ENCODE measurements at places on chromosomes 6 and 20. TPM values are rescaled to one million over a fixed set of nuclear protein-coding genes. Genes with fewer than 3 reads are reported as not detected.
A peak's percentile ranks its signal among the peaks of the same experiment; 100 is the strongest.

GRCh38 chr6:35054106-35054742, 86.9 kb downstream of the TCP11 start:
- peak overlapping the region; percentile 86 for H3K27ac ChIP-seq
- H3K4me1 ChIP-seq: peaks cover 21% of the 10 kb centered on the region
- no peak for DNase-seq
- H3K27me3 ChIP-seq: no peaks in the 10 kb centered on the region

- peaks cover 10% of the 10 kb centered on the region for H3K36me3 ChIP-seq
- peak overlapping the region; percentile 26 for H3K27ac ChIP-seq
- no peaks in the 10 kb centered on the region for H3K27me3 ChIP-seq
- no peak overlapping the region for H3K4me3 ChIP-seq
- peaks cover 17% of the 10 kb centered on the region for H3K4me1 ChIP-seq
- no peak for DNase-seq
Measured at GRCh38 chr20:37362821-37363220, 16.9 kb downstream of the SRC start.

DNA sequence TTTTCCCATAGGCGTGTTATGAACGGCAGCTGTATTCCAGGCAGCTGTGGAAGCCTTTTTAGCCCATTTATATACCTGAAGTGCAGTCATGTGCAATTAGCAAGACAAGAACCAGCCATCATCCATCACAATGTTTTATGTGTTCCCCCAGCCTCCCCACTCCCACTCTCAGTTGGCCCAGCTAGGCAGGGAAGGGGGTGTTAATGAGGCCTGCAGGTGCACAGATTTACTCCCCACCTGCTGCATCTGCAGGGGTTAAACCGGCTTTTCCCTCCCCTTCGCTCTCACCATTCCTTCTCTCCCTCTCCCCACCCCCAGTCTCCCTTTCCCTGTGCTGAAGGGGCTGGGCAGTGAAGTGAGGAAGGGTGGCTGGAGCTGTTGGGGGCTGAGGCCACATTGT, 149.8 kb upstream of the AKAP12 start:
- H3K27ac ChIP-seq: no peak overlapping the region
- DNase-seq: no peak
- no peak overlapping the region for H3K4me3 ChIP-seq
- H3K27me3 ChIP-seq: no peaks in the 10 kb centered on the region
- no peaks in the 10 kb centered on the region for H3K4me1 ChIP-seq

- no peaks in the 10 kb centered on the region for H3K36me3 ChIP-seq
- DNase-seq: no peak
- no peaks in the 10 kb centered on the region for H3K27me3 ChIP-seq
- H3K27ac ChIP-seq: no peak overlapping the region
Measured at GRCh38 chr6:155894262-155894661, 438.6 kb upstream of the NOX3 start.

Gene SLC22A1
- polyA plus RNA-seq: 0.20 TPM

Gene PPP1R3G
- 0.78 TPM for polyA plus RNA-seq

Gene ASIP
- polyA plus RNA-seq: 0.35 TPM
